ENCODE measurements at places on chromosomes 11 and 22.

- DNase-seq, result no peak
These were observed 3.2 kb upstream of the BIRC2 start for GRCh38 chr11:102343809-102344208.

GRCh38 chr11:25357133-25357532 lies 860.3 kb downstream of the LUZP2 start:
- no peak for DNase-seq

DNA sequence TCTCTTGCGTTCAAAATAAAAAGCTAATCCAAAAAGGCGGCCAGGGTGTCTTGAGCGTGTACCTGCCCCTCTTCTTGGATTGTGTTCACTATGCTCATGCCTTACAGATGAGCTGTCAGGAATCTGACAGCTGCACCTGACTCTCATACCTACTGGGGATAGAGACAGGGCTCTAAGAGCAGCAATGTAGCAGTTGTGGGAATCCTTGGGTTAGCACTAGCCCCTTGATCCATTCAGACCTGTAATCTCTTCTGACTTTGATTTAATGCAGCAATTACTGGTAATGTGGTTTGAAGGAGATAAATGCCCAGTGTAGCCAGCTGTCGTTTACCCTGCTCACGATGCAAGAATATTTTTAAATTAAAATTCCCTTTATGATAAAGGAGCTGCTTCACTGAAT lies 145.8 kb downstream of the APOL5 start:
- DNase-seq, result no peak

DNA sequence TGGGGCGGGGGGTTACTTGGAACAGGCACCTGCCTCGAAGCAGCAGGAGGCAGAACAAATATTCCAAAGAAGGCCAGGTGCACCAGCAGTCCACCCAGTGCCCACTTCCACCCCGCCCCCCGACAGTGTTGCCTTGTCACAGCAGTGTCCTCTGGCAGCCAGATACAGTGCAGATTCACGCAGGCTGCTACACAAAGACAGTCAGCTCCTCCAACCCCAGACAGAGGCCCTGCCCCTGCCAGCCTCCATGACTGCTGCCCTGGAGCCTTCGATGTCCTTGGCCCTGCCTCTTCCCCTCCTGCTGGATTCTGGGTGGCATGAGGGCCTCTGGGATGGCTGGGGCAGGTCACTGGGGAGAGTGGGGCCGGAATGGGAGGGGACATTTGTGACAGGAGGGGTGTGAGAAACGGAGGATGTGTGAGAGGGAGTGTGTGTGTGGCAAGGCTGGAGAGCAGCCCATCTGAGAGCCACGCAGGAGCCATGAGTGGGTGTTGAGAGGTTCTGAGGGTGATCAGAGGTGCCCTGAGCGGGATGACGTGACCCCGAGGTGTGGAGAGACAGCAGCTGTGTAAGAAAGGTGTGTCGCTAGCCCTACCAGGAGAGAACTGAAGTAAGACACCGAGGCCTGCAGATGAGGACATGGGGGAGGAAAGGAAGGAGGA lies 173.7 kb downstream of the CEP164 start:
- DNase-seq, result no peak

DNA sequence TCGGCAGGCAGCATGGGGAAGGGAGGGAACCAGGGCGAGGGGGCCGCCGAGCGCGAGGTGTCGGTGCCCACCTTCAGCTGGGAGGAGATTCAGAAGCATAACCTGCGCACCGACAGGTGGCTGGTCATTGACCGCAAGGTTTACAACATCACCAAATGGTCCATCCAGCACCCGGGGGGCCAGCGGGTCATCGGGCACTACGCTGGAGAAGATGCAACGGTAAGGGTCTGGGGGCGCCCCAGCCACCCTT lies 204 bp downstream of the FADS2 start:
- no peak for DNase-seq

DNA sequence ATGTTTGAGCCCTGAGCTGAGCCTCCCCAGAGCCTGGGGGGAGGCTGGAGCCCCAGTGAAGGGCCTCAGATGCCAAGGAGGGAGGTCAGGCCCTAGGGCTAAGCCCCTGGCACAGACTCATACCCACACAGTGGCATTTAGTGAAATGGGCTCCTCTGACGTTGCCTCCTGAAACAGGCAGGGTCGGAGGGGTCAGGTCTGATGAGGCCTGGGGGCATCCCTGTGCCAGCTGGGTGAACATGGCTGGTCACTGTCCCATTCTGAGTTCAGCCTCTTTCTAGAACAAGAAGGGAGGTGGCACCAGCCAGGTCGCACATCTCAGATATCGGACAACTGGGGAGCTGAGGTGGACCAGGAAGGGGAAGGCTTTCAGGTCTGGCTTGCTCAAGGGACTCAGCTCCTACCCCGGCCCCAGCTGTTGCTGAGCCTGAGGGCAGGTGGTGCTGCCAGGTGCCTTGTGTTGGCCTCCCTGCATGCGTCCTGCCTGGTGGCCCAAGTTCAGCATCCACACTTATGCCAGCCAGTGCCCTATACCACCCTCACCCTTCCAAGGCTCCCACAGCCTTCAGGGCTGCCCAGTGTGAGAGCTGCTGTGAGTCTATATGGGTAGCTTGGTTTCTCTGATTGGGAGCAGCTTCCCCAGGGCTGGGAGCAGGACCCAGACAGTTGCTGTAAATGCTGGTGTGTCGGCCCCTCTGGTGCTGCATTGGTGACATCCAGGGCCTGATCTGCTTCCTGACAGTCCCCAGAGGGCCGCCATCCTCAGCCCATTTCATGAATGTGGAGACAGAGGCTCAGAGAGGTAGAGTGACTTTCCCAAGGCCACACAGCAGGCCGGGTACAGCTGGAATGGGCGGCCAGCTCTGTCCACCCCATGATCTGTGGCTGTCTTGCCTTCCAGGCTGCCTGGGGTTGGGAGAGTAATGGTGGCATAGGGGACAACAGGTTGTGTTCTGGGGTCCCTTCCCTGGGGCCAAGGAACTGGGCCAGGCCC lies 32.8 kb upstream of the PPARA start:
- no peak for DNase-seq

GRCh38 chr11:63663809-63664208 lies 7.4 kb downstream of the ATL3 start:
- DNase-seq, result no peak

DNA sequence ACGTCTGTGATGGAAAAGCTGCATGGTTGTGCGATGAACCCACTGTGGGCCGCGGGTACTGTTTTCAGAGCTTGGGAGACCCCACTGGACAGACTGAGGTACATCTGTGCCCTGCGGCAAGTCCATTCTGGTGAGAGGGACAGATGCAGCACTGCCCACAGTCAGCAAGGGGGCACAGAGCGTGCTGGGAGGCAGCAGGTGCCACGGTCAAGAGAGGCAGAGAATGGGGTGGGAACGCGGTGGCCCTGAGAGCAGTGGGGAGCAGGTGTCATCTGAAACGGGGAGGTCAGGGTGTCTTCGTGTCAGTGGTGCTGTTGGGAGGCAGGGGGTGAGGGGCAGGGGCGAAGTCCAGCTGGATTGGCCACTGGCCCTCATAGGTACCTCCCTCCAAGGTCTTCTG lies 32.0 kb downstream of the TBC1D22A start:
- DNase-seq, result no peak

- DNase-seq, result no peak
These were observed 223.4 kb upstream of the PITPNB start for GRCh38 chr22:28142361-28142961.

DNA sequence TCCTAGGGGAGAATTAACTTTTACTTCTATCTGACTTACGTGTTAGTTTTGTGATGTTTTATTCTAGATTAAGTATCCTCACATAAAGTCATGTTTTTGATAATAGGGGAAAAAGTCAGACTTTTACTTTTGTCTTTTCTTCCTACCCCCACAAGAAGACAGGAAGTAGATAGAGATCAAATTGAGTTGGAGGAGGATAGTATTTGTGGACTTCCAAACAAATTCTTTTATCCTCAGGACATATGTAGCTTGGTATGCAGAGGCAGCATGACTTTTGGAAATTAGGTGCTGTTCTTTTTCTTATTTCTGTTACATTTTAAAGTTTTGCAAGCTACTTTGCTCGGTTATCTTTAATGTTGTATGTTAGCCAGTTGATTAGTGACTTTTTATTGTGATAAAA lies 61.4 kb downstream of the MTMR3 start:
- DNase-seq, result no peak

Measured in GOT3 (cell line).